Fibroblast of skin of right quadriceps (primary cell): ENCODE measurements at places on chromosomes 12 and 14.

DNA sequence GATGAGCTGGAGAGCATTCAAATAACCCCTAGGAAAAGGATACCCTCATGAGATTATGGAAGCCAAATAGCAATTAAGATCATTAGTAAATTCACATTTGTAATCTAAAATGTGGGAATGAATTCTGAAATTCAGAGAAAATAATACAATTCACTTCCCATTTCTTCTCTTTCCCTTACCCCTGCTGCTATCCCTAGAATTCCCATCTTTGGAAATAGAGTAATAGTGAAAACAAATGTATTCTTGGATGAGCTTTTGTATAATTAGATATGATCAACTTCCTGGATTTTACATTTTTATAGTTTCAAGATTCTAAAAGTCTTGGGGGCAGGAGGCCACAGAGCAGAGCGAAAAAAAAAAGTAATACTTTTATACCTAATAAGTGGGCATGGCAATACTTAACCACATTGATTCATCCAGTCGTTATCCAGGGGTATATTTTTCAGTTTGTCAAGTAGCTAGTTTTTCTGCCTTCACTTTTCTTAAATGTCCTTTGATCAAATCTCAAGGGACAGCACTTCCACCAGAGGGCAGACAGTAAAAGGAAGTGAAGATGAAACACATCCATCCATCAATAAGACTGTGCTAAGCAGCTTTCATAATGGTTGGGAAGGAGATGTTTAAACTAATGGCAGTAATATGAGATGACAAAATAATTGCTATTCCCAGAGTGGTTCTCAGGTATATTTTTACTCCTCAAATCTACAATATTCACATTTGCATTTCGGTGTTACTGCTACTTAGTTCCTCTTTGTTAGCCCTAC lies 401.3 kb downstream of the DIO2 start:
- DNase-seq = peak; percentile 1

GRCh38 chr12:106106061-106106566 lies 32.6 kb downstream of the NUAK1 start:
- peak; percentile 32 for DNase-seq

- peak; percentile 74 for DNase-seq
Observed at GRCh38 chr14:64720131-64720576, 15.9 kb downstream of the PLEKHG3 start.

DNA sequence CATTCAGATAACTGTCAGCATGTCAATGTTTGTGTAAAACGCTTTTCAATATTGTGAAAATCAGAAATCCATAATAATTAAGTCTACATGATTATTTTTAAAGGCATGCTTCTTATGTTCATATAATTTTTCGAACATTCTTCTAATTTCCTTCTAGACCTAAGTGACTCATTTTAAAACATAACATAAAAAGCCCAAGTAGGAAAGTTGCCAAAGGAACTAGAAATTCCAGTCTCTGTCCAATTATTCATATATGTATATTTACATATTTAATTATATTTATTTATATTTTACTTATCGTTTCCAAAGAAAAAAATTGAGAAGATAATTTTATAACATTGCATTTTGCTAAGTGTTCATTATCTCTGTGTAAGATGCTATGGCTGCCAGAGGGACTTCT lies 110.4 kb downstream of the TMTC1 start:
- peak; percentile 23 for DNase-seq

DNA sequence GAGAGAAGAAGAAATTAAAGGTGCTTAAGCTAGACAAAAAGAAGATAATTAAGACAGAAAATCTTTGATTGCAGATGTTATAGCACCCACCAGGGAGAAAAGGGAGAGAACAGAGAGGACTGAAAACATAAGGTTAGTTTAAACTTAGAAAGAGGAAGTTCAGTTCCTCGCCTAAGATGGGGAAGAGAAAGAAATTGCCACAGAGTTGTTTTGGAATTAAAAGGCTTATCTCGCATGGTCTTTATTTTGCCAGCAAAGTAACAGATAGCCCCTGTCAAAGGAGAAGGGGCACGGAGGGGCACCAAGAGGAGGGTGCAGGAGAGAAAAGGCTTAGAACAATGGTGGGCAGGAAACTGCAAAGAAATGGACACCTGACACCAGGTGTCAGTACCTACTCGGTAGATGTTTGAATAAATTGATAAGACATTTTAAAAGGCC lies 17.8 kb upstream of the OXA1L start:
- DNase-seq = no peak

DNA sequence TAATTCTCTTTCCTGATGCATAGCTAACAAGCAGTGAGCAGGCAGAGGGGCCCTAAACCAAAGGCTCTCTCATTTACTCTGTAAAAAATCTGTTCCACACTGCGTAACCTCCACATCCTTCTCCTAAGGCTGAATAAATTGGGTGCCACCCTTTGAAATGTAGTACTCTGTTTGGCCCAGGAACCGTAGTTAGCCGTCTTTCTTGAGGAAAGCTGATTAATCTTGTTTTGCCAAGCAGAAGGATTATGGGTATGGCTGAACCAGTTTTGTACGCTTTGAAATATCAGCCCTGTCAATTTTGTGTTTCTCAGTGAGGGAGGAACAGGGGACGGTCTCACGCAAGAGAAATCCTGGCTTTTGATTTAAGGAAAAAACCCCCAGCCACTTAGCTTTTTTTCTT lies 19.7 kb downstream of the EML1 start:
- DNase-seq = no peak

DNA sequence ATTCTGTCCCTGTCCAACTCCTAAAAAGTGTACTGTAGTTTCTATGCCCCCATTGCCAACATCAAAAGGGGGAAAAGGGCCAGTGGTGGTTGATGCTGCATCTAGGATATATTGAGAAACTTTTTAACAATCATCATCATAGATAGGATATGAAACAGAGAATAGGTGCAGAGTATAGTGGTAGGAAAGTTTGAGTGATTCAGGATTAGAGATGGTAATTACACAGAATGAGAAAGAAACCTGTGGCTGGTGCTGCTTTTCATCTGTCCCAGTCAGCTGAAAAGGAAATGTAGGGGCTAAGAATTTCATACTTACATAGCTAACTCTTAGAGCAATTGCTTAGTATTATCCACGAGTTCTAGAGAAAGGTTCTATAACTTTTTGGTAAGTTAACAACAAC lies 67.6 kb downstream of the GTF2A1 start:
- no peak for DNase-seq
